ENCODE measurements at places on chromosomes 5 and 9. TPM values are rescaled to one million over a fixed set of nuclear protein-coding genes. Genes with fewer than 3 reads are reported as not detected.

DNA sequence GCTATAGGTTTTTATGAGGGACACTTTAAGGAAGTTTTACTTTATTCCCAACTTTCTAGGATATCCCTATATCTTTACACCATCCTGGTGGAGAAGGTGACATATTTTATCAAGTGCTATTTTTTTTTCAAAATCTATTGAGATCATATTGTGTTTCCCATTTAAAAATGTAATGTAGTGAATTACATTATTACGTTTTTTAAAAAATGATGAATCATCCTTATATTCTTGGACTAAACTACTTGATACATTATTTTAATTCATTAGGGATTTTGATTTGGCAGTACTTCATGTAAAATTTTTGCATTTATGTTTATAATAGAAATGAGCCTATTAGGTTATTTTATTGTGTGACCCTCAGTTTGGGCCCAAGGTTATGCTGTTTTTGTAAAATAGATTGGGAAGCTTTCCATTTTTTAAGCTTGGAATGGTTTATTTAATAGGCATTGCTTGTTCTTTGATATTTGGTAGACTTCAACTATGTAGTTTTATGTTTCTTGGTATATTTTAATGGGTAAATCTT, 4.1 kb downstream of the TMEM38B start:
- DNase-seq, result no peak

The PRLR gene
- 0.40 TPM for total RNA-seq

The PIP5K1B gene
- 0.29 TPM for total RNA-seq

The PCDHA1 gene
- total RNA-seq, result not detected

DNA sequence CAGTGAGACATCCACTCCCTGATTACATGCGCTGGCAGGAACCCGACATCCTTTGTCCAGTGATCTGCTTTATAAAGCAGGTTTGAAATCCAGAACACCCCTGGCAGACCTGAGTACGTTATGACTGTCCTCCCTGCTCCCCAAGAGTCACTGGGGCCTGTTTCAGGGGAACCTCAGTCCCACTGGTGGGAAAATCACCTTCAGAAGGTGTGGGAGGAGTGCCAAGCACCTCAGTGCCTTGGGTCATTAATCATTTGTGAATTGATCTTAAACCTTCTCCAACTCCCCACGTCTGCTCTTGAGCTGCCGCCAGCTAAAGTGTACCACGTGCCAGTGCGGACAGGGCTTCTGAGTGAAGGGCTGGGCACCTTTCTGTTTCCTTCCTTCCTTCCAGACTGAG, 16.2 kb downstream of the SLC6A3 start:
- DNase-seq, result no peak

- no peak for DNase-seq
Observed at GRCh38 chr5:167969998-167970397, 321.4 kb upstream of the WWC1 start.

The ARL14EPL gene
- total RNA-seq, result not detected

The BNC2 gene
- 11.7 TPM for total RNA-seq

DNA sequence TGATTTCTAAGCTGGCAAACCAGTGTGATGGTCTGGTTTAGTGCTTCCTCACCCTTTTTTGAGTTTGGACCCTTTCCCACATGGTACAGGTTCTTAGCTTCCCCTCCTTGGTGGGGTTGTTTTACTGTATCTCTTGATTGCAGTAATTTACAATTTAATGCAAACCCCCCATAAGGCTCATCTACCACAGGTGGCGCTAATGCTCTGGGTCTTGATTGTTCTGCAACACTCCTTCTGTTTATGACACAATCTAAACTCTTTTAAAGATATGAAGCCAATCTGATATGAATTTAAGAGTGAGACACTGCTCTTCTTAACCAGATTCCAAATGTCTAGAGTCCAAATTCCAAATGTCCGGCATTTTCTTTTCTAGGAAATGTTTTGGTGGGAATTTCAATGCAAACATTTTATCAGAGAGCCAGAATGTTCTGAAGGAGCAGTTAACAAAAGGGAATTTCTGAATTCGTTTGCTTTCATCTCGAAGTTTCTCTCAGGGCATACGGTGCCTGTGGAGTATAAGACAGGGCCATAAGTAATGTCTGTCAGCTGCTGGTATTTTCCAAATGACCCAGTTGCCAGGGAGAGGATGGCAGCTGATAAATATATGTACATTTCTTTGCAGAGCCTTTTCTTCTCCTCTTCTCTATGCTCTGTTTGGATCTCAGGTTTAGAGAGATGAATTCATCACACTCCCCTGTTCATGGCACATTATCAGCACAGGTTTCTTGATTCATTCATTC, 246.8 kb downstream of the ARHGAP26 start:
- DNase-seq, result peak; percentile 57

- no peak for DNase-seq
Observed at GRCh38 chr5:120808606-120809005, 344.5 kb downstream of the PRR16 start.

DNA sequence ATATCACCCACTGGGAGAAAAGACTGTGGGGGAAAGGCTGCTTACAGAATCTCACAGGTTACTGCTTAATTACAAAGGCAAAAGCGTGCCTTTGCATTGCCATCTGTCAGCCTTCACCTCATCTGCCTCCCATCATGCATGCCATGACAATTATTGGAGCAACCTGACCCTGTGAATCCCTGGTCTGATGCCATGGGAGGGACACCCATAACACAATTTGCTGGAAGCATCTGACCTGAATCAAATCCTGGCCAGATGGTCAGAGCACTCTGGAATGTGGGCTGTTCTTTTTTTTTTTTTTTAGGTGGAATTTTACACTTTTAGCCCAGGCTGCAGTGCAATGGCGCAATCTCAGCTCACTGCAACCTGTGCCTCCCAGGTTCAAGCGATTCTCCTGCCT, 11.6 kb upstream of the RETREG1 start:
- DNase-seq, result no peak

- peak; percentile 96 for DNase-seq
Observed at GRCh38 chr9:12784461-12785259, 9.8 kb downstream of the LURAP1L start.

The CYLC2 gene
- total RNA-seq, result not detected

The GLRX gene
- 27.4 TPM for total RNA-seq

- no peak for DNase-seq
Observed at GRCh38 chr5:111813537-111813936, 56.5 kb upstream of the NREP start.

Measured in PC-3 (cell line).